ENCODE measurements at places on chromosomes 4 and X.
A peak's percentile ranks its signal among the peaks of the same experiment; 100 is the strongest.

GRCh38 chrX:149286940-149287349 lies 218.2 kb downstream of the IDS start:
- peak; percentile 38 for DNase-seq

DNA sequence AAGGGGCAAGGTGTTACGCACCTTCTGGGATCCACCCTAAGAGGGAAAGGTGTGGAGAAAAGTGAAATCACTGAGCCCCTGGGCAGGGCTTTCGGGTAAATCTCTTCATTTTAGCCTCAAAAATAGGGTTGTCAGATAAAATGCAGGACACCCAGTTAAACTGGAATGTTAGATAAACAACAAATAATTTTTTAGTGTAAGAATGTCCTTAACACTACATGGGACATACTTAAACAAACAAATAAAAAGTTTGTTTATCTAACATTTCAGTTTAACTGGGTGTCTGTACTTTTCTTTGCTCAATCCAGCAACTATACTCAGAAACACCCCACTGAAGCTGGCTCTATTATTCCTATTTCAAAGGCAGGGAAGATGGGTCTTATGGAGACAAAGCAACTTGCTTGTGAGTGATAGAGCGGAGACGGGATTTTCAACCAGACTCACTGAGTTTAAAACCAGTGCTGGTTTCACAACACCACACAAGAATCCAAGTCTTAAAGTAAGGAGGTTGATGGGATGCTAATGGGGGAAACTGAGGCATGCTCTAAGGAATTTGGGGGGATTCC lies 144.8 kb upstream of the RBPJ start:
- DNase-seq: no peak

- DNase-seq: peak; percentile 46
These were observed at the start of gene SPINK2 for GRCh38 chr4:56821381-56822243. Gene SPINK2, minus strand, starts transcription at chr4:56821701. Its CDS starts 39 bp downstream, at chr4:56821662.

DNA sequence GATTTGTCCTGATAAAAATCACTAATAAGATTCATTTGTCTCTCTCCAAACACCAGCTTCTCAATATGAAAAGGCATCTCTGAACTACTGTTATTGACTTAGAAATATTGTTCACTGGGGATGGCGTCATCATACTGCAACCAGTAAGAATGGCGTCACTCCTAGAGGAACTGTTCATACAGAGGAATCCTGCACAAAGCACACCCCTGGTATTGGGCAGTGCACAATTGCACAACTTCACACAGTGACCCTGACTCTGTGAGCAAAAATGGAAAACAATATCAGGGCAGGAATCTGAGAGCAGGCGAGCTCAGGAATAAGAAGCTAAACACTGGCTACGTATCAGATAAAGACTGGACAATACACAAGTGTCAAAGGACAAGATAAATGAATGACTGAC lies 66.7 kb upstream of the PNPLA4 start:
- DNase-seq: no peak

- no peak for DNase-seq
These were observed 228.0 kb downstream of the RASL11B start for GRCh38 chr4:53089936-53090729.

DNA sequence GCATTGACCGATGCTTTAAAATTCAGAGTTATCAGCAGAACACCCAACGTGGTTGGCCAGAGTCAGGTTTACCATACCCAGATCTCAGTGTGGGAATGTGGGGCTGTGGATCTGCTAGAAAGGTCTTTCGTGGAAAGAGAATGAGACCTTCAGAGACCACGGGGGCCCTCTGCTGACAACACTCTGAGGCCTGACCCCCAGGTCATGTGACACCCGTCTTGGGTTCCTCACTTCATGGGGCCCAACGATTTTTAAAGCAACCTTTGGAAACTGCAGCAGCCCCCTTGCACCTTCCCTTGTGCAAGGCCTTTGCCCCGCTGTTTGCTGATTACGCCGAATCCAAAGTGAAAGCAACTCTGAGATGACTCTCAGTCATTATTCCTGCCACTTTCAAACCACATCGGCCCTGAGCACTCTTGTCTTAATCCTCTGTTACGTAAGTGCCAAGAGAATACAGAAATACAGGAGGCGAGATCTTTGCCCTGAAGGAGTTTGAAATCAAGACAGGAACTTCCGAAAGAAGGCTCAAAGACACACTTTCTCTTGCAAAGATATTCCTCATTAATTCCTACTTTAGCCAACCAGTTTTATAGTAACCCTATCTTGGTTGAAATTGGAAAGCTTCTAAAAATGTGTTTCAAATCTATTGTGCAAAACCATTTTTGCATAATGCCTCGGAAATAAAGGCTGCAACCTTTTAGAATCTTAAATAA lies 88.3 kb downstream of the EVC2 start:
- no peak for DNase-seq

DNA sequence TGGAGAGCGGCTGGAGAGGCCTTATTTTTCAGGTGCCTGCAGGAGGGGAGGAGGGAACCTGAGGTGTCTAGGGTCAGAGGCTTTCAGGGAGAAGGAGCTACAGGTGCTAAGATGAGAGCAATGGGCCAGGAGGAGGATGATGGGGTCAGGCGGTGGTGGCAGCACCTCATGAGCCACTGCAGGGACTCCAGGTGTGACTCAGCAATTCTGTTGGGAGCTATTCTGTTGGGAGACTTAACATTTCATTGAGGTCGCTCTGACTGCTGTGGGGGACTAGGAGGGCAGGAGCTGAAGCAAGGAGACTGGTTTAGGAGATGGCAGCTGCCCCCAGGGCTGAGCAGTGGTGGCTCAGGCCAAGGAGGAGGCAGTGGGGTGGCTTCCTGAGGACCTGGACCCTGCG lies 65.0 kb downstream of the CLDN34 start:
- no peak for DNase-seq

GRCh38 chrX:71098302-71098701 lies 2.7 kb downstream of the FOXO4 start:
- DNase-seq: peak; percentile 61

GRCh38 chr4:113049421-113050370 lies at the start of gene ANK2:
Gene ANK2, plus strand, starts transcription at chr4:113049653. Its CDS starts 76 bp downstream, at chr4:113049729.
- peak; percentile 75 for DNase-seq

DNA sequence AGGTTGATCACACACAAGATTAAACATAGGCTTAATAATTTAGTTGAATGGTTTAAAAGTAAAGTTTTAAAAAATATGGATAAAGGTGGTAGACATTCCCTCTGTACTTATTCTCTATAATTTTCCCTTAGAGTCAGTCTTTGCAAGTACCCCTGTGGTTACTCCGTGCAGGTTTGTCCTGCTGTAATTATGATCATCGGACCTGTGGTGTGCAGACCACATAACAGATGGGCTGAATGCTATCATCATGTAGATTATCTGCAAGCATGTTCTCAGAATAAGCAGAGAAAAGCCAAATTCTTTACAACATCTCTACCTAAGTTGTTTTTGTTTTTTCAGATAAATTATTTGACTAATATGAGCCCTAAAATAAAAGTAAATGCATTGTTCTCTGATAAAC lies 146.8 kb downstream of the FSTL5 start:
- DNase-seq: no peak

DNA sequence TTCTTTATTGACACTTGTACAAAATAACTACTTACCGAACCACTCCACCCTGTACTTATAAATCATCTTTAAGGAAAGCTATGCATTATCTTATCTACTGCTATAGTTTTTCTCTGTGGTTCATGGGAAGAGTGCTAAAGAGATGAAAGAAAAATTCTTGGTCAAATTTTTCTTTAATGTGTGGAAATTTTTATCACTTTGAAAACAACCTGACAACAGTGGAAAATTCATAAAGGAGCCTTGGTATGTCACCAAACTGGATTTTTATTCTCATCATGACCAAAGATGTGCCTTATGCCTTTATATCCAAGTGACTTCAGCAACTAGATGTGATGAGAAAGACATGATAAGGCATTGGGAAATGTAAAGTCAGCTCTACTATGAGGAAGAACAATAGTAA lies 67.2 kb upstream of the SPP1 start:
- no peak for DNase-seq

- DNase-seq: no peak
These were observed 50.1 kb upstream of the CLNK start for GRCh38 chr4:10734697-10735096.

DNA sequence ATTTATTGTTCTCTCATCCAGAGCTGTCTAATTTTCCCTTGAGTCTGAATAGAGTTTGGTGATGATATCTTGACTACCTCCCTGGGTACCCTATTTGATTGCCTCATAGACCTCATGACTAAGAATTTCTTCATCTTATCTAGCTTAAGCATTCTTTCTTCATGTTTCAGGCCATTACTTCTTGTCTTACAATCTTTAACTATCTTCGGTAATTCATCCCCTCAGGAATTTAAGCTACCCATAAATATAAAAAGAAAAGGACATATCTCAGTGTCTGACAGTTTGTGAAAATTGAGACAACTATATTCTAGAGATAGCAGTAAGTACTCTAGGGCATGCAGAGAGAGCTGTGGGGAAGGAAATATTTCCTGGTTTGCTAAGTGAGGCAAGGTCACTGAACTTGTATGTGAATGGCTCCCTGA lies 466.1 kb upstream of the GRID2 start:
- no peak for DNase-seq

DNA sequence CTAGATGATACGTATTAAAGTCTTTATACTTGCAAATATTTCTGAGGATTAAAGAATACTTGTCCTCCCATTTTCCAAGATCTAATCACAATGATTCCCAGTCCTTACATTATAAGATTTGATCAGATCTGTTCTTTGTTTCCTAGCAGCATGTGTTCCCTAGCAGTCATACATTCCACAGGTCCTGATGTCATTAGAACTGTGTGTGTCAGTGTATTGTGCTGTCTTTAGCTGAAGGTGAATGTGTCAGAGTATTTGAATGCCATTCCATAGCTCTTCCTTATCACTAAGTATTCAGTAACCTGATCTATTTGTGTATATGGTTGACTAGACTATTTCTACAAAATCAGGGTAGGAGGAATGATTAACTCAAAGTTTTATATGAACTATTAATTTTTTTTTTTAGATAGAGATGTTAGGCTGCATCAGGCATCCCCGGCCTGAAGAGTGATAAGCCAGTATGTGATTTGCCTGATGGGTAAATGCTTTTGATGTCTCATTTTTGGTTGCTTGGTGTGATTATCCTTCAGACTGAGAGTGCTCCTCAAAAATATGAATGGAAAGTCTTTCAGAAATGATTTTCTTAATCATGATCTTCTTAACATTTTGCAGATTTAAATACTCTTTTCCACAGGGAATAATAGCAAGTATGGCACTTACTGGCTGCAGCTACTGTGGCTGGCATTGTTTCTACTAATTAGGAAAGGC lies 4.4 kb downstream of the ADGRL3 start:
- no peak for DNase-seq

DNA sequence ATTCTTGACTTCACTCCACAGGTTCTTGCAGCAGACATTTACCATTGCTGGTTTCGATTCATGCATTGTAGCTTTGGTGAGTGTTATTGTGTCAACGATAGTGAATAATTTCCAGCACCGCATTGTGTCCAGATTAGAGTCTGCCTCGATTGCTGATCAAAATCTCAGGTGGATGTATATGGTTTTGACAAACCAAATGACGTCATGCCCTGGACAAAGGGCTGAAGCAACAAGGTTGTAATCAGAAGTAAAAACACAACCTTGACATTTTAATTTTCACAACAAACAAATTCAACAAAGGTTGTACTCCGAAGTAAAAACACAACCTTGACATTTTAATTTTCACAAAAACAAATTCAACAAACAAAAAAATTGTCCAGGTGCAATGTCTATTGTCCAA lies 81.1 kb upstream of the WWC2 start:
- DNase-seq: no peak

- DNase-seq: no peak
These were observed 197.8 kb downstream of the PDGFC start for GRCh38 chr4:156773648-156774357.

DNA sequence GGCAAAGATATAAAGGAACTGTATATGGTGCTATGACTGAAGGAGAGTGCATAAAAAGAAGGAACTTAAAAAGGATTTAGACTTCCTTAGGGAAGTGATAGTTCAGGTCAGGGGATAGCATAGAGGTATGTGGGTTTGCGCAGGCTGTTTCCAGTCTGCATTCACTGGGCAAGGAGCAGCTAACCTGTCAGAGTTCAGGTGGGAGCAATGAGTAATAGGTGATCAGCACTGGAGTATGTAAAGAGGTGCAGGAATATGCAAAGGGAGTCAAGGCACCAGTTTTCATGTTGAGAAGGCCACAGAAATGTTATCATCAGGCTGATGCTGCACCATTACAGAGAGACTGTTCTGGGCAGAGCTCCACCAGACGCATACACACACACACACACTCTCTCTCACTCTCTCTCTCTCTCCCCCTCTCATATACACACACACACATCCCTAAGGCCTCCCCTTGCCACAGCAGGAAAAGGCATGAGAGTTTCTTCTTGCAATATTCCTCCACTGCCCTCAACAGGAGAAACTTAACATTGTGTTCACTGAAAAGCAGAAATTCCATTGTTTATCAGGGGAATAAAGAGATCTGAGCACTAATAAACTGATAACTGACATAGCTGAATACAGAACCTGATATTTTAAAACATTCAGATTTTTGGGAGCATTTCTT lies 256.4 kb upstream of the GRID2 start:
- no peak for DNase-seq

DNA sequence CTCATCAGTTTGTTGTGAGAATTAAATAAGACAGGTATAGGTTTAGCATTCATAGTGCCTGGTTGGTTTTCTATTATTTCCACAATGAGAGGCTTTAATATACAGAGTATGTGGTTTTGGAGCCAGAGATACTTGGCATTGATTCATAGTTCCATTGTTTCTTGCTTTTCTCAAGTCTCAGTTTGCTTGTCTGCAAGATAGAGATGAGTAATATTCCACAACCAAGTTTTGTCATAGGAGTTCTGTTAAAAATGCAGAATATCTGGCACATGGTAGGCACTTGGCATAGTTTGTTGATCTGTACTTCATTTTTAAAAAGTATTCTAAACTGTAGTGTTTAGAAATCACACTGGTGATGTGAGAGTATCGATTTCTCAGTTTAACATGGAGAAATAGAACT lies 37.5 kb upstream of the EDA2R start:
- no peak for DNase-seq

- DNase-seq: no peak
These were observed 339.0 kb upstream of the BOD1L1 start for GRCh38 chr4:13966231-13967195.

GRCh38 chrX:153782313-153782712 lies 1.5 kb downstream of the SRPK3 start:
- DNase-seq: no peak

DNA sequence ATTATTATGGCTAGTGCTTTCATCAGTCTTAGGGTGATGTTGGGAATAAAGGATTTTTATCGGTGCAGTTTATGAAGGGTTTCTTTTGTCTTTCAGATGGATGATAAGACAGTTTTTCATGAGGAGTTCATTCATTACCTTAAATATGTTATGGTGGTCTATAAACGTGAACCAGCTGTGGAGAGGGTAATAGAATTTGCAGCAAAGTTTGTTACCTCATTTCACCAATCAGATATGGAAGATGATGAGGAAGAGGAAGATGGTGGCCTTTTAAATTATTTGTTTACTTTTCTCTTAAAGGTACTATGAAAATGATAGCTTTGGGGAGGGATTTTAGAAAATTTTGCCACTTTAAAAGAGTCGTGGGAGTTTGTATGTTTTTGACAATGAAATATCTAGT lies 1.3 kb downstream of the NCAPG start:
- DNase-seq: no peak

- DNase-seq: peak; percentile 18
These were observed 1444.2 kb downstream of the ADGRL3 start for GRCh38 chr4:62644372-62644771.

All from endothelial cell (in vitro differentiated cells).